ENCODE measurements at places on chromosomes 1 and 21. TPM values are rescaled to one million over a fixed set of nuclear protein-coding genes. Genes with fewer than 3 reads are reported as not detected.

Gene DPT
- 28.8 TPM for polyA plus RNA-seq

Gene ENAH
- polyA plus RNA-seq: 12.4 TPM

Gene SLC25A34
- polyA plus RNA-seq: 1.1 TPM

Gene PRKCZ
- 18.4 TPM for polyA plus RNA-seq

Gene HEYL
- 25.1 TPM for polyA plus RNA-seq

Gene PROK1
- polyA plus RNA-seq: 6.8 TPM

Gene TRIM63
- 194 TPM for polyA plus RNA-seq

Gene SMIM1
- 33.9 TPM for polyA plus RNA-seq

Gene LAD1
- 42.2 TPM for polyA plus RNA-seq

Gene SELENBP1
- polyA plus RNA-seq: 54.1 TPM

DNA sequence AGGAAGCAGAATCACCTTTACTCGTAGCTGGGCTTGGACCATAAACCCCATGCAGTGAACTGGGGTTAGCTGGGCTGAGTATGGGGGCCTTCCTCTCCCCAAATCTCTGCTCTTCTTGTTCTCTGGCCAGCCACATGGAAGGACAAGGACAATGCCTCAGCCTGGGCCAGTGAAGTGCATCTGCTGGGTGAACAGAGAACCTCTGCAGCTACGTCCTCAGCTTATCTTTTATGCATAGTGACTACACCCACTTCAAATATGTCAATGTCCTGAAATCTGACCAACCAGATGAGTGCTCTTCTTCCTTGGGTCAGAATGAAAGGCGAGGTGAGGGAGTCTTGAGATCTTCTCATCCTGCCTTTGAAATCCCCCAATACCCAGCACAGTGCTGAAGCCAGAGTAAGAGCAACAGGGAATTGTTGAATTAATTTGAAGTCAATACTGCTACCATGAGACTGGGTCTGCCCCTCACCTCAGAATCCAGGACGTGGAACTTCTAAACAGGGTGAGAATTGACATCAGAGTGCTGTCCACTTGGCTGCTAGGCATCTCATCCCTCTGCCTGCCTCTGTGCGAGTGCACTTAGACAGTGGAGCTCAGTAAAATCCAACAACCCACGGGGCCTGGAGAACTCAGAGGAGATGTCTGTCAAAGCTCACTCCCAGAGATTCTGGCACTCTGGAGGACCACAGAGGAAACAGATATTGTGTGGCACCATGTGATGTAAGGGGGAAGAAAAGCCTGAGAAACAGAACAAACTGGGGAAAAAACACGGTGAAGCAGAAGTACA, 99.0 kb downstream of the IER5 start:
- DNase-seq: no peak

DNA sequence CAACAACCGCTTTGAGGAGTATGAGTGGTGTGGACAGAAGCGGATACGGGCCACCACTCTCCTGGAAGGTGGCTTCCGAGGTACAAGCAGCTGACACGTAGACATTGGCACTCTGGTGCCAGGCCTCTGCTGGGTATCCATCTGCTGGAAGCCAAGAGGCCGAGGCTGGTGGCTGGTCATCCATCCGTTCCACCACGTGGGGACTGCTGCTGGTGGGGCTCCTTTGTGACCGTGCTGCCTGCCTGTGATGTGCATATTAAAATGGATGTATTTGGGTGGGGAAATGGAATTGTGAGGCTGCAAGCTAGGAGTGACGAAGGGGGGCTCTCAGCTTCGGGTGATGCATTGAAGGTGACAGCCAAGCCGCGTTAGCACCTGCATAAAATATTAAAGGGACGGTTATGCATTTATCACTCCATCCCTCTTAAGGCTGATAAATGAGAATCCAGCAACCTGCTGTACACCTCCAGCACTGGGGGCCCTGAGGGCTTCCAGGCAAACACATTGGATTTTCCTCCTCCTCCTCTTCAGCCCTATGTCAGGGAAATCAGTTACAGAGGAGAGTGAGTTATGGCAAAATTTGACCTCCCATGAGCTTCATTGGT, 38.1 kb downstream of the TMEM53 start:
- DNase-seq: no peak

- DNase-seq: no peak
These were observed 16.1 kb downstream of the CNR2 start for GRCh38 chr1:23897083-23897482.

- DNase-seq: no peak
These were observed 5.1 kb upstream of the RCAN1 start for GRCh38 chr21:34619841-34620665.

DNA sequence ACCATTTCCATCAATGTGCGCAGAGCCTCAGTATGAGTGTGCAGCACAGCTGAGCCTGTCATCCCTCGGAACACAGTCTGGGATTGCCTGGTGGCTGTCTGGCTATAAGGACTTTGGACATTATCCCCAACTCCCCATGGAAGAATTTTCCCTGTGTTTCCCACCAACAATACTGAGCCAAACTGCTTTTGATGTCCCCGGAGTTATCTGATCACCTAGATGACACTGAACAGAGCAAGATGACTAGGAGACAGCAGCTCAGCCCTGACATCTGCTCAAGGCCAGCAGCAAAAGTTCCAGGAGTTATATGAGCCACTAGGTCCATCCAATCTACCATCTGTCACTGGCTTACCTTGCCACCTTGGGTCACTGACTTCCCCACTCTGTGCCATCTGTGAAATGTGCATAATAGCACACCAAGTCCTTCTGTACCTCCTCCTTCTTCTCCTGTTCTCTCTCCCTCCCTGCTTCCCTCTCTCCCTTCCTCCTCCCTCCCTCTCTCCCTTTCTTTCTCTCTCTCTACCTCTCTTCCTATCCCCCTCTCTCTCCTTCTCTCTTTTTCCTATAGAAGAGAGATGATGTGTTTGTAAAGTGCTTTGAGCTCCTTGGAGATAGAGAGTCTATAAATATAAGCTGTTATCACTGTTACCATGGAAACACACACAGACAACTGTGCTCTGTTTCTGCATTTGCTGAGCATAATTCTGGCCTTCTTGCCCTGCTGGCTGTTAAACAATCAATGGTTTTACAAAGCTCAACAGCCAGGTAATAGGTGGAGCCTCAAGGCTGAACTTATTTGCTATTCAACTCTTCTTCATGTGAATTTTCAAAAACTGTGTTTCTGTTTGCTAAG, 19.7 kb upstream of the ATP1B1 start:
- DNase-seq: no peak

- peak; percentile 22 for DNase-seq
These were observed 28.6 kb upstream of the NADK start for GRCh38 chr1:1806890-1807289.

- DNase-seq: no peak
These were observed 56.6 kb downstream of the ATP1B1 start for GRCh38 chr1:169163059-169163458.

DNA sequence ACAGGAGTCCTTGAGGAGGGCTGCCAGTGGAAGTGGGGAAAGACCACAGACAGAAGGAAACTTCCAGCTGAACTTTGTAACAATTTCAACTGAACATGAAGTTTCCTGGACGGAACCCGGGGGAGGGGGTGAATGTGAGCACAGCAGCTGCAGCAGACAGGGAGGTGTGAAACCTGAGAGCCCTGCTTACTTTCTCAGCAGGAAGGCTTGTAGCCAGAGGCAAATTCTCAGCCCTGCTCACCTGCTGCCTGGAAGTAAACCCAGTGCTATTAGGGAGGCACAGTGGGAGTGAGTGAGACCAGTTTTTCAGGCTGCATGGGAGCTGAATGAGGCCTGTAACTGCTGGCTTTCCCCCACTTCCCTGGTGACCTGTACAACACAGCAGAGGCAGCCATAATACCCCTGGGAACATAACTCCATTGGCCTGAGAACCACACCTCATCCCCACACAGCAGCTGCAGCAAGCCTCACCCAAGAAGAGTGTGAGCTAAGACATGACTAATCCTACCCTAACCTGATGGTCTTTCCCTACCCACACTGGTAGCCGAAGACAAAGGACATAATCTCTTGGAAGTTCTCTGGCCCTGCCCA, 9.6 kb upstream of the SPRR2F start:
- DNase-seq: no peak

DNA sequence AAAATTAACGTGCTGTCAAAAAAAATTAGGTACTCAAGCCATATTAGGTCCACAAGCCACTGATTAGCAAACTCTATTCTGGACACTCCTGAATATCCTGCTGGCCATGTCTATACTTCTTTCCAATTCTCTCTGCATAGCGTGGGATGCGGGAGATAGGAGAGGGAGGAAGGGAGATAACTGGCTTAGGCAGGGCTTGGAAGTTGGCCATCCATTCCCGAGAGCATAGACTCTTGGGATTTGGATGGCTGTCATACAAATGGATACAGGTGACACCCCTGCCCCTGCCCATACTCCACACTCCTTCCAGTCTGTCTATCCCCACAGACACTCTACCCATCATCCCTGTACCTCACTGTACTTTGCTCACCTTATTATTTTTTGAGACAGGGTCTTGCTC, 2.3 kb upstream of the PRELP start:
- no peak for DNase-seq

GRCh38 chr1:107691540-107691939, 273.4 kb downstream of the VAV3 start:
- DNase-seq: no peak

GRCh38 chr1:116409751-116410191, 36.7 kb downstream of the ATP1A1 start:
- DNase-seq: no peak

- no peak for DNase-seq
These were observed 8.8 kb upstream of the GBP6 start for GRCh38 chr1:89355056-89355455.

- no peak for DNase-seq
These were observed 17.8 kb upstream of the EPHA2 start for GRCh38 chr1:16173447-16174260.

- no peak for DNase-seq
These were observed 126.4 kb downstream of the LRRC7 start for GRCh38 chr1:69693921-69694675.

DNA sequence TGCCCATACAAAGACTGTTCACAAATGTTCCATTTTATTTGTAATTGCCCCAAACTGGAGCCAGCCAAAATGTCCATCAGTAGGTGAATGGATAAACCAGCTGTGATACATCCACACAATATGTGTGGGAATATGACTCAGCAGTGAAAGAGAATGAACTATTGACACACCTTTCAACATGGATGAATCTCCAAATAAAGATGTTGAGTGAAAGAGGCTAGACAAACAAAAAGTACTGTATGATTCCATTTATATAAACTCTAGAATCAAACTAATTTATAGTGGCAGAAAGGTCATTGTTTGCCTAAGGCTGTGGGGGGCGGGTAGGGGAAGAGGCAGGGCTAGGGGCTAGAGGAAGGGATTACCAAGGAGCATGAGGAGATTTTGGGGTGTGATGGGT, 4.5 kb downstream of the DHCR24 start:
- no peak for DNase-seq

DNA sequence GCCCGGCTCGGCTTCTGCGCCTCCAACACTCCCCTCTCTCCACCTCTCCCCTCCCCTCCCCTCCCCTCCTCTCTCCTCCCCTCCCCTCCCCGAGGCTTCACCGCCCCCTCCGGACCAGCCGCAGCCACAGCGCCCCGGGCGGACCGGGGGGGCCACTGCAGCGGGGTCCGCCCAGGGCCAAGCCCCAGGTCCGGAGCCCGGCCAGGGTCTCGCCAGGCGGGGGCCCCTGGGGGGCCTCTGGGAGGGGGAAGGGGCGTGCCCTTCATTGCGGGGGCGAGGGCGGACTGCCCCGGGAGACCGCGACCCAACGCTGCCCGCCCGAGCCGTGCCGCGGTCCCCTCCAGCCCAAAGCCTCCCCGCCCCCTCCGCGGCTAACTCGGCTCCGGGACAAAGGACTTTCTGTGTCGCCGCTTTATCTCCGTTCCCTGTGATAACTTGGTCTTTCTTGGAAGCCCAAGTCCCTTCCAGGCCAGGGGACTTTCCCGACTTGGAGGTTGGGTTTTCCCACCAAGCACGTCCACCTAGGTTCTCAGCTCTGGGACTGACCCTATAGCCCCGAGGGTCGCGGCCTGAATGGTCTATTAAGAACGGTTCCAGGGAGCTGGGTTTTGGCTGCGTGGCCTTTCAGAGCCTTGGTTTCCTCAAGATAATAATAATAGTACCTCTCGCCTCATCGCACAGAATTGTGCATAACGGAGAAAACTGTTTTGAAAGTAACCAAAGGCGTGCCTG, at the start of gene UBQLN4:
UBQLN4 (minus strand) TSS at position 31 of the 732 bp plus-strand sequence. CDS start 97 bp downstream, outside the sequence.
- peak; percentile 91 for DNase-seq

DNA sequence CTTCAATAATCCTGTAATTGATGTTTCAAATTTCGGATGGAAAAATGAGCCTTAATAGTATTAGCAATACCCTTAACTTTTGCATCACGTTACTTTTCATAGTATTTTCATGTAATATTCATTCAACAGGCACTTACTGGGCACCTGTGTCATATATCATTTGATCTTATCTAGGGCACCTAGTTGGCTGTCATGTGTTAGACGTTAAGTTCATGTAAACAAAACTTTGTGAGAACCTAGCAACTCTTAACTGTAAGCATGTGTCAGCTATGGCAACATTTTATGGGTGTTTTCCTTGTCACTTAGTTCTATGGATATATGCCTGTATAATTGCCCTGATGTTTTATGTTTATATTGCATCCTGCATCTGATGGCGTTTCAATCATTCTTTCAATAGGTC, 777 bp downstream of the LAMC2 start:
- no peak for DNase-seq

GRCh38 chr1:54200519-54200997, 591 bp downstream of the MRPL37 start:
- DNase-seq: no peak

DNA sequence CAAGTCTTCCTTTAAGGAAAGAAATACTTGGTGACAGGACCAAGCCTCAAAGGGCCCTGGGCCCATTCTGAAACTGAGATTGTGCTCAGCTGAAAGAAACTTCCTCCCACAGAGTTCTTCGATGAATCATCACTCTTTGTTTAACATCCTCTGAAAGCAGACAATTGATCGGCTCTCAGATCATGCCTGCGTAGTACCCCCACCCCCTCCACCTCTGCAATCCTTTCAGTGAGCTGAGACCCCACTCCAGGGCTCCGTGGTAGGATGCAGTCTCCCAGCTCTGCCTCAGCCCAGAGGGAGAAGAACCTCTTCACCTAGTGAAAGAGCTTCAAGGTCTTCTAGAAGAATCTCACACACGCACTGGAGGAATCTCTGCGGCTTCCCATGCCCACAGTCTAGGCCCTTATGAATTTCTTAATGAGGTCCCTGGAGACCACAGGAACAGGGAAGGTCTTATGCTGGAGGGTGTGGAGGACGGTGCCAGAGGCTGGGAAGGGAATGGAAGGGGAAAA, 104.9 kb upstream of the SOD1 start:
- DNase-seq: no peak

DNA sequence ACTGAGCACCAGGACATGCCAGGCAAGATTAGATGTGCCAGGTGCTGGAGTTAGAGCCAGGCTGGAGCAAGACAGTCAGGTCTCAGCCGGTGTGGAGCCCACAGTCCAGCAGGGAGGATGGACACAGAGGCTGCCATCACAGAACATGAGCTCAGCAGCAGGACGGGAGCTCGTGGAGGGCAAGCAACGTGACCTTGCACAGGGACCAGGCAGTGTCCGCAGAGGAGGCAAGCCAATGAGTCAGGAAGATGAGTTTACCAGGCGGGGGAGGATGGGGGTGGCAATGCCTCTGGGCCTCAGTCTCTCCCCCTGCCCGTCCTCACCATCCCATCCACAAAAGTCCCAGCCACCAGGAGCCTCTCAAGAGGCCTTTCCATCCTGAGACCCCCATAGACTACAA, 20.7 kb upstream of the ZC3H12A start:
- no peak for DNase-seq

- no peak for DNase-seq
These were observed 47.3 kb upstream of the BCL10 start for GRCh38 chr1:85323770-85324169.

GRCh38 chr1:2236695-2237677, 8.9 kb downstream of the SKI start:
- DNase-seq: no peak

All from heart right ventricle (tissue), 16 donors.